ENCODE measurements at places on chromosomes 7 and 10.

DNA sequence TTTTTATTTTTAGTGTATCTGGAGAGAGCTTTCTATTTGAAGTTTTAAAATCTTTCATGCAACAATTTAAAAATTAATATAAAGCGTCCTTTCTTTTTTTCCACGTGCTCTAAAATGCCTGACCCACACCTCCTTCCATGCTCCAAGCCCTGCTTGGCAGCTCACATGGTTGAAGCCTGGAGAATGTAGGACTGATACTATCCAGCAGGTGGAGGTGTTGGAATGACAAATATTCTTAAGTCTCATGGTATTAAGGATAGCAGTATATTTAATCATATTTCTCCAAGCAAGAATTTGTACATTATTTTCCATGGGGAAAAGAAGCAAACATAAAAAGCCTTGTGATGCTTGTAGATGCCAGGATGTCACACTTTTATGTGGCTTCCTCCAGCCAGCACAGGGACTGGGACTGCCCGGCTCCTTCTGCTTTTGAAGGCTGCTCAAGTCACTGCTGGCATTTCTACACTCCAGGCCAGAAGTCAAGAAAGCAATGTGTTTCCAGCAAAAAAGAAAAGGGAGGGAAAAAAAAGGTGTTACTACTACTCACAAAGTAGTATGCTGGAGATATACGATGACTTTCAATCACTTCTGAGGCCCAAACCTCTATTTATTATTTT is 49.7 kb downstream of the BZW2 start:
- DNase-seq: peak; percentile 20

- peak; percentile 73 for DNase-seq
Measured at GRCh38 chr10:100341953-100342626, 4.9 kb upstream of the SCD start.

GRCh38 chr10:71812913-71813590 is 38.0 kb downstream of the PSAP start:
- DNase-seq: no peak

GRCh38 chr10:71687480-71687879 is 32.1 kb downstream of the C10orf105 start:
- DNase-seq: no peak

- no peak for DNase-seq
Measured at GRCh38 chr7:112064627-112065385, 141.4 kb downstream of the DOCK4 start.

- DNase-seq: no peak
Measured at GRCh38 chr10:51802030-51802429, 102.6 kb upstream of the CSTF2T start.

DNA sequence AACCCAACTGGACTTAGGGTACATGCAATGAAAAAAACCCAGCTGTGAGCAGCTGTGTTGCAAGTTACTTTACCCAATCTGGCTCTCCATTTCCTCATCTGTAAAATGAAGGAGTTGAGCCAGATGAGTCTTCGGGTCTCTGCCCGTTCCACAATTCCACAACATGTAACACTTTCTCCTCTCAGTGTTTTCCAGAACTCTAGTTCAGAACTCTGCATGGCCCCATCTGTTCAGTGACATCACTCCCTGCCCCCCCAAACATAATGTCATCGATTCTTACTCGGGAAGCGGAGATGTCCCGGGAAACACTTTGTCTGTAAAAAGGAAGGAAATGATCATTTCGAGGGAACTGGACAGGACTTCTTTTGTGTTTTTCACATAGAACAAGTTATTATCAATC is 2.5 kb downstream of the SH3PXD2A start:
- DNase-seq: no peak

DNA sequence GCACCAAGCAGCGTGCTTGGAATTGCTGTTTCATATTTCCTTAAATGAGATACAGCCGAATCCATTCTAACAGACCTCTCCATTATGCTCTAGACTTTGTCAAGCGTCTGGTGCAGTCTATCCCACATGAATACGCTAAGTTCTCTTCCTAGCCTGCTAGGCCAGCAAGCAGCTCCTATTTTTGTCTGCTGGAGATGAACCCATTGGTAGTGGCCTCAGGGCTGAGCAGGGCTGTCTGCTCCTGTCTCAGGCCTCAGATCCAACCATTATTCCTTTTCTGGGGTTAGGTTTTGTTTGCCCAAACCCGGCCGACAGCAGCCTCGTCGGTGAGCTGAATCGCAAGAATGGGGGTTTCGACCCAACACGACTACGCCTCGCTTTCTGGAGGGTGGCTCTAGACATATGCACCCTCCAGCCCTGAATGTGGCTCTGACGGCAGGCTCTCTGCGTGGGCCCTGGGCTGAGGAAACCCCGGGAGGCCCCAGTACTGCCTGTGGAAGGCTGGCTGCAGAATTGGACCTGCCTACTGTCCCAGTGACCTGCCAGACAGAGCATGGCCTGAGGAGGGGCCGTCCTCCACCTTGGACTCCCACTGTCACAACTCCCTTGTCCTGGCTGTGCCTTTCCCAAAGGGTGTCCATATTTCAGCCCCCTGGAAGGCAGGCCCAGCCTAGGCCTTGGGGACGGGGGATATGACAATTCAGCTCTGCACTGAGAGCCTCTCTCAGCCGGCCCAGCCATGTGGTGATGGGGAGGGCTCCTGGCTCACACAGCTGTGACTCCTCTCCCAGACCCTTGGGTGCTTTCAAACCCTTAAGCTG is 267.9 kb upstream of the TCERG1L start:
- no peak for DNase-seq

- DNase-seq: no peak
Measured at GRCh38 chr10:90984898-90985297, 64.0 kb upstream of the ANKRD1 start.

- DNase-seq: no peak
Measured at GRCh38 chr10:117240621-117241529, at the start of gene SLC18A2. SLC18A2 (plus strand) TSS chr10:117241114; CDS start chr10:117241694, 580 bp downstream.

Measured in activated CD4-positive, alpha-beta T cell treated with anti-CD3 and anti-CD28 coated beads for 36 hours (primary cell).